ENCODE measurements at places on chromosomes 2 and 18.

DNA sequence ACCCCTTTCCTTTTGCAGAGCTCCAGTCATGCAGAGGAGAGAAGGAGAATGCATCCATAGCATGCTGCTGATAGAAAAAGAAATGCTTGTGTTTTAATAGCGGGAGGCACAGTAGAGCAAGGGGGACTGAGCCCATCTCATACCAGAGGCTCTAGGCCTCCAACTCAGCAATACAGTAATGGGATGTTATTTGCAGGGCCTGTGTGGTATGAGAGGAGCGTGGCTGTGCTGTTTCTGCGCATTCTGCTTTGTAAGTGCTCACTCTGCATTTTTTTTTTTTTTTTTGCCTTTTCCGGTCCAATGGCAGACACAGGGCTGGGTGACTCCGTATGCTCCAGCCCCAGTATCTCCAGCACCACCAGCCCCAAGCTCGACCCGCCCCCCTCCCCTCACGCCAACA is 200.0 kb downstream of the GBX2 start:
- DNase-seq, result no peak

GRCh38 chr18:33579349-33580215 is 1.6 kb downstream of the ASXL3 start:
- DNase-seq, result no peak

DNA sequence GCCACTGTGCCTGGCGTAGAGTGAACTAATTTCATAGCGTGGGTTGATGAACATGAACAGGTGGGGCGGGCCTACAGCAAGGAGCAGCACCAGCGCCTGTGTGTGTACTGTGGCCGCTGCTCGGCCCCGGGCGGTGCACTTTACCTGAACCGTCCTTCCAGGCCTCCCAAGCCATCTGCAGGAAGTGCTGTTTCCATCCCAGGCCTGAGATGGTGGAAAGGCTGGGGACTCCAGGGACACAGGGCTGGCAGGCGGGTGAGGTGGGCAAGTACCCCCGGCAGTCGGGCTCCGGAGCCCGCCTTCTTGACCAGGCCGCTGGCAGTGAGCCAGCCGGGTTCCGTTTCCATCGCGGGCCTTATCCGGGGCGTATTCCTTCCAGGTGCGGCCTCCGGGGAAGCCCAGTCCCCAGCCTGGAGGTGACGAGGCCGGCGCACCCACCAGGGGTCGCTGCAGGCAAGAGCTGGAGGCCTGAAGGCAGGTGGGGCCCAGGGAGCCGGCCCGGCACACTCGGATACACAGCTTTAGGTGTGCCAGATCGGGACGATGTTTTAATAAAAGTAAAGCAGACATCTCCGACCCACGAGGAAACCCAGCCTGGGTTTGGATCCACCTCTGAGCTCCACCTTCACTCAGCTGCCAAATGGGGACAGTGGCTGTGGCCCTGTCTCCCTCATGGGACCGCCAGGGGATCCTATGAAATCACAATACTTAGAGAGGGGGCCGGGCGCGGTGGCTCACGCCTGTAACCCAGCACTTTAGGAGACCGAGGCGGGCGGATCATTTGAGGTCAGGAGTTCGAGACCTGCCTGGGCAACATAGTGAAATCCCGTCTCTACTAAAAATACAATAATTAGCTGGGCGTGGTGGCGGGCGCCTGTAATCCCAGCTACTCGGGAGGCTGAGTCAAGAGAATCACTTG is 22.7 kb upstream of the PDIA6 start:
- DNase-seq, result peak; percentile 86

DNA sequence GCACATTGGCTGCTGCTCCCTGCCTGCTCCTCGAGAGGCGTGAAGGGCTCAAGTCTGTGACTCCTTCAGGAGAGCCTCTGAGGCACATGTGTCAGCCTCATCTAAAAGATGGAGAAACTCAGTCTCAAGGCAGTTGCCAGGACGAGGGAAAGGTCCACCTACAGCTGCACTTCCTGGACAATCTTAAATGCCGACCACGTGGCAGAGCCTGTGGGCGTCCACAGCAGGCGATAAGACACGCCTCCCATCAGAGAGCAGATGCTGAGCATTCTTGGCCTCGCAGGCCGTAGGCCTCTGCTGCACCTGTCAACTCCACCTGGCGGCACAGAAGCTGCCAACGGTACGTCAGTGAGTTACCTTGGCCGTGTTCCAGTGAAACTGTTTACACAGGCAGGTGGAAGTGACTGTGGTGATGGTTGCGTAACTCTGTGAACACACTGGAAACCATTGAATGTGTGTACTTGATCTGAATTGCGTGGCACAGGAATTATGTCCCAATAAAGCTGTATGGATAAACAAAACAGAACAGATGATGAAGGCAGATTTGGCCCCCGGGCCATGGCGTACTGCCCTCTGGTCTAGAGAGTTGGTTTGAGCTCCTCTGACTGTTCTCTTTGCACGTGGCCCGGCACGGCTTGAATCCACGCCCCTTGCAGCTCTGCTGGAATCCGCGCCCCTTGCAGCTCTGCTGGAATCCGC is 114.5 kb downstream of the RNF144A start:
- DNase-seq, result no peak

GRCh38 chr2:128416109-128416785 is 97.6 kb upstream of the HS6ST1 start:
- DNase-seq, result no peak

DNA sequence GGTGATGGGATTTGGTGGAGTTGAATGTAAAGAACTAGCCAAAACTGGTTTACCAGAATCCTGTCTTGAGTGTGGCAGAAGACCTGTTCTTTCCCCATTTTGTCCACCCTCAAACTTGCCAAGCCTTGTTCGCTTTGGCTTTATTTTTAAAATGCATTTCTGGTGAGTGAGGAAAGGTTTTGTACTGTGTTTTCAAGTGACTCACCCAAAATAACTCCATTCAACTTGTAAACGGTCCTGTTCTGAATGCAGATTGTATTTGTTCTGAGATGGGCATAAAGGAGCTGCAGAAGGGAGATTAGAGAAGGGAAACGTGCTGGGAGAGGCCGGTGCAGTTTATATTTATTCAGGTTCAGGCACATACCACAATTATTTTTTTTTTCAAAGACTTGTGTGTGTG is 5.3 kb upstream of the ITPRID2 start:
- no peak for DNase-seq

DNA sequence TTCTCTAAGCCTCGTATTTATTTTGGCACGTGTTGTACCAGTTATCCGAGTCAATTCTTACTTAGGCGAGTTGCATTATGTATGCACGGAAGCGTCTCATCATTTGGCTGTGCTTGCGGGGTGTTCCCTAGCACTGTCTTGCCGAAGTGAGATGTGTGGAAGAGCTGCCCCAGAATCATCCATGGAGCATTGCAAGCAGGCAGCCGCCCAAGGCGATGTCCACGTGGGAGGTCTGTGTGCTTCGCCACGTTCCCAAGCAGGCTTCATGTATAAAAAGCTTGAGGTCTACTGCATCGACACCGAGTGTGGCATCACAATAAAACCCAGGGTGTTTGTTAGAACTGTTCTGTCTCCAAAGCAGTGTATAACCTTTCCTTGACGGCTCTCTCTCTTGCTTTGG is 849.9 kb downstream of the DCDC2C start:
- no peak for DNase-seq

DNA sequence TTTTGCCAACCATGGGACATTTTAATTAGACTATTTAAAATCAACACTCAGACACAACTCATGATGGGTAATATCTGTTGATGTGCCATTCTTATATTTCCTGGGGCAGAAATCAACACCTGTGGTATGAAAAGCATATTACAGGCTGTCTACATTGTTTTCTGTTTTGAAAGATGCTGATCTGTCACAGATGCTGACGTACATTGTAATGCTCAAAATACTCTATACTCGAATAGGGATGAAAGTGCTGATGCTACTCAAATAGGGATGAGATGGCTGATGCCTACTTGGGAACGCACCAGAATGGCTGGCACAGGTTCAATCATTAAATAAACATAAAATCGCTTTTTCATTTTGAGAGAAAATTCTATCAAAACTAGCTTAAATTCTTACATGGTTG is 41.2 kb downstream of the TMEFF2 start:
- DNase-seq, result no peak

GRCh38 chr2:176118601-176119339 is 2.2 kb downstream of the HOXD10 start:
- no peak for DNase-seq

DNA sequence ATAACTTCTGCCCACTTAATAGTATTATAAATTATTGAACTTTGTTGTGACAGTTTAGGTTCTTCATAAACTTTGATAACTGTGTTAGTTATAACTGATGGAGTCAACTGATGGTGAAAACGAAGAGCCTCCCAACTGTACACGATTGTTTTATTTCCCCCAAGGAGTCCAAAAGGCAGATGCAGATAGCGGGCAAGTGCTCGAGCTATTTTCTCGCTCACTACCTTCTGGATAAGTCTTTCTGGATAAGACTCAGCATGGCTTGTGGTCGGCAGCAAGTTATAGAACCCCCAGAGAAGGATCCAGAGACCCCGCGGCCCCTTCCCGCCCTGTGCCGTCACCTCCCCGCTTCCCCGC is 517 bp downstream of the GCFC2 start:
- DNase-seq, result no peak

DNA sequence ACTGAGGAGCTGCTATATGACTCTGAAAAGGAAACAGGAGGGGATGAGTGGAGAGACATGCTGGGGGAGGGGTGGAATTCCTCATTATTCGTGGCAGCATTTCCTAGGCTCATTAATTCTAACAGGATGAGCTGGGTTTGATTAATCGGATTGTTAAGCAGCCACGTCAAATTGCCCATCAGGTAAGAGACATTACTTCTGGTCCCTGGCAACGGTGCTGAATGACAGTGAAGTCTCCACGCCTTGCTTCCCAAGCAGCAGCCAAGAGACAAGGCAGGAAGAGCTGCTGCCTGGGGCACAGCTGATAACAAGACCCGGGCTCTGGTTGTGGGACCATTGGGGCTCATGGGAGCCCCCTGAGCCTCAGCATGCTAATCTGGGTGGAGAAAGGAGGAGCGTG is 86.6 kb downstream of the MARCHF4 start:
- no peak for DNase-seq

DNA sequence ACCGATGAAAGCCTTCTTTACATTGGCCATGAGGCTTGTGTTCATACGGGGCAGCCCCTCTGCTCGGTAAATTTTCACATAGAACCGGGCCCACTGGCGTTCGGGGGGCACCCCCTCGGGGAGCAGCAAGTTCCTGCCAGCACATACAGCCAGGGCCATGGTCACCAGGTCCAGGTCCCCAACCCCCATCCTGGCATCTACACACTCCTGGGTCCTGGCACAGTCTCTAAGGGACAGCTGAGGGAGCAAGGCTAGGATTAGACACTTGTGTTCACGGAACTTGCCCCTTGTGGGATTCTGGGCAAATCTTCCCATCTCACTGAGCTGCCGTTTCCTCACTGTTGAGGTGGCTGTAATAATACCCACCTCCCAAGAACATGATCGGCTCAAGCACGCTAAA is 5.6 kb upstream of the OTOF start:
- no peak for DNase-seq

DNA sequence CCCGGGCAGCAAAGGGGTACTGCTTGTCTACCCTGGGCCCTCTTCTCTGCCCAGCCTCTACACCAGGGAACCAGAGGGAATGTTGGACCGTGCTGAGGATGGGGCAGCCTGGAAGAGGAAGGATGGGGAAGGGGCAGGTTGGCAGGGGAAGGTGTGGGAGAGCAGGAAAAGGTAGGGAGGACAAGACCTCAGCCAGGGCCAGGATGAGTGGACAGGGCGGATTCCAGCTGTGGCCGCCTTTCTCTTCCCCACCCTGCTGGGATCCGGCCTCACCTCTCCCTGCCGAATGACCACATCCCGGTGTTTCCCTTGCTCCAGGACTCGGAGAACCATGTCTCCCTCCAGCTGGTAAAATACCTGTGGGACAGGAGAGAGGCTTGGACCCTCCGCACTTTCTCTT is 8.9 kb downstream of the HAAO start:
- DNase-seq, result no peak

DNA sequence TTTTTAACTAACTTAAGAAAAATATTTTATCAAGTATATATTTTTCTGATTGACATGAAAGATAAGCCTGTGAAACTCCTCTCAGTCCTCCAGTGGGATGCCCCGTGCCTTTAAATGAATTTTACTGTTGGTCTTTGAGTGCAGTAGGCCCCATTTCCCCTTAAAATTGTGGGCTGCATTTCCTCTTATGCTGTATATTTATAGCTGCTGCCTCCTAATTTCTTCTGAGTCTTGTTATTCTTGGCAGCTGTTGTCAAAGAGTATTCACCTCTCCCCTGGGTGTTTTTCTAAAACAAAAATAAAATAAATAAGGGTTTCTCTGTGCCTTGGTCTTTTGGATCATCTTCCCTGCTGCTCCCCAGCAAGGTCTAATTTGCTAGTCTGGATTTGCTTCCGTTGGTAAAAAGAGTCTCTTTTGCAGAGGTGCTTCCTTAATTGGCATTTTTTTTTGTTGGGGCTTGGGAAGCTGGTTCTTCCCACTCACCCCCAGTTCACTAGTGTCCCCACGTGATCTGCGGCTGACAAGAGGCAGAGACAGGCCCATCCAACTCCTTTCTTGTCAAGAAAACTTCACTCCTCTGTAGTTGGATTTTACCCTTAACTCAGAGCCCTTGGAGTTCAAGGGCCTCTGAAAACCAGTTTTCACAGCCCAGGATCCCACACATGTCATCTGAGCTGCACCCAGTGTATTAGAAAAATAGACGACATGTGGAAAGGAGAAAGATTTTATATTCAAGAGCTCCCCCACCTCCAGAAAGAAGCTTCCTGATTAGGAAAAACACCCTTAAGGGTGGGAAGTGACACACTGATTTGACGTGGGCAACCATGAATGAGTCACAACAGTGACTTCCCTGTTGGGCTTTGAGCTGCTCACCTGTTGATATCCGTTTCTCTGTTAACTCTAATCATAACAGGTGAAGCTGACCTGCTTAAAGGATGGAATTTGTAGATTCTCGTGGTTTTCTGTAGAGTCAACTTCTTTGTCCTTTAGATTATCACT is 431.5 kb downstream of the DCDC2C start:
- no peak for DNase-seq

DNA sequence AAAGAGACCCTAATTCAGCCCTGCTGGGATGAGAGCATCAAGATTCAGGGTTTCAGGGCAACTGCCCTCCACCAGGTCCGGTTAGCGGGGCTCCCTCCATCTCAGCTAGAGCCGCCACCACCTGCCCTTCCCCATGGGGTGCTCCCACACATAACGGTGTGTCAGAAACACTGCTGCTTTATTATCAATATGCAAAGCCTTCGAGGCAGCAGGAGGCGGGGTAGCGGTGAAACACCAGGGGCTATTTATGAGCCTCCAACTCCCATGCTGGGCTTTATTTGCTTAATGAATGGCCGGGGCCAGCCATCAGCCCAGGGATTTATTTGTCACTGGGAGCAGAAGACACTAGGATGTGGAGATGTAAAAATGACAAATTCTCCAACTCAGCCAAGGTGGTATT is 109.8 kb downstream of the GALNT14 start:
- no peak for DNase-seq
